ENCODE measurements at places on chromosomes 5 and 9.

- DNase-seq: no peak
Observed at GRCh38 chr5:140214831-140215230, 39.8 kb downstream of the CYSTM1 start.

- no peak for DNase-seq
Observed at GRCh38 chr9:69649566-69650250, 22.5 kb downstream of the APBA1 start.

DNA sequence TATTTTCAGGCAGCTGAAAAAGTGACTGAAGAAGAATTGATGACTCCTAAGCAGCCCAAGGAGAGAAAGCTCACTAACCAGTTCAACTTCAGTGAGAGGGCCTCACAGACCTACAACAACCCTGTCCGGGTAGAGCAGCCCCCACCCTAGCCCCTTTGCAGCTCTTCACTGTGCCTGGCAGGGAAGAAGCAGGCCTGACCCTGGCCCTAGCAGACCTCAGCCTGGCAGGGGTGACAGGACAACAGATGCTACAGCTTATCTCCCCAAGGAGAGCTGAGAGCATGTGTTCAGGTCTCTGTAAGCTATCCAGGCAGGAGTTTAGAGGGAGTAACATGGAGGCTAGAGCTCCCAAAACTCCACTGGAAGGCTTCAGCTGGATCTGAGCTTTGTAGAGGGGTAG, 31.8 kb downstream of the DNAI1 start:
- no peak for DNase-seq

DNA sequence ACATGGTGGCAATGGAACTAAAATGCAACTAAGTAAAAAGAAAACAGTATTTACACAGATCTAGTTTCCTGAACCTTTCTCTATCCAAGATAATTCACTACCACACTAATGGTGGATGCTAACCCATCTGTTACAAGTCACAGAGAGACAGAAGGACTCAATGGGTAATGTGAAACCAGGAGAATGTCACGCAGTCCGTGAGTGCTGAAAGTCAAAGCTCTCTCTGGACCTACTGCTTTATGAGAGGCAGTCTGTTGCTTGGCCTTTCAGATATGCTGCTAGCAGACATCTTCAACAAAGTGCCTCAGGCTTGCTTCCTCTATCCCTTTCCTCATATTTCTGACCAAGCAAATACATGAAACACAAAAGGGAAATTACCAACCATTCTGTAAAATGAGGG, 69.0 kb upstream of the GLRX start:
- DNase-seq: no peak

DNA sequence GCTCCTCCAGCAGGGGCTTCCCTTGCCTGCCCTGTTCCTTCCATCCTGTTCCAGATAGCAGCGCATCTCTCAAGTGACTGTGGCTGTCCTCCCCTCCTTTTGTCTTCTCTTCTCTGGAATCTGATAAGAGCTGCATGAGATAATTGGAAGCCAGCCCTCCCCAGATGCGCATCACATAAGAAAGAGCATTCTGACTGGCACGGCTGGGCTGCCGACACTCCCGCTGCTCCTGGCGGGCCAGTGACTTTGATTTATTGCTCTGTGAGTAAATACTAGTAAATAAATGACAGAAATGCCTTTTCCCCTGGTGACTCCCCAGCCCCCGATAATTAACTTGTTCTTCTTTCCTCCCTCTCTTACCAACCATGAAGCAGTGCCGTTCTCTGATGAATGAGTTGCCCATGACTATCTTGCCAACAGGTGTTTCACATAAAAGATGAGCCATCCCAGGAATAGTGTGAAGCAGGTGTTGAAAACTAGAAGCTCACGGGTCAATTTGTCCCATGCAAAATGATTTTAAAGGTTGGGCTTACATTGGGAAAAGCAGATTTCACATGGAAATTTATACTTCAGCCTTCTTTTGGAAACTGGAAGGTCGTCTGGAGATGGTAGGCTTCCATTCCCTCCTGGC, 212.3 kb downstream of the ERCC6L2 start:
- no peak for DNase-seq

- DNase-seq: no peak
Observed at GRCh38 chr5:4137781-4138180, 542.1 kb downstream of the IRX1 start.

All from activated CD8-positive, alpha-beta memory T cell treated with anti-CD3 and anti-CD28 coated beads for 1 hour (primary cell).